Peyer's patch (tissue), 4 donors: ENCODE measurements at places on chromosomes 2 and 18. TPM values are rescaled to one million over a fixed set of nuclear protein-coding genes. Genes with fewer than 3 reads are reported as not detected.

NCKAP5 gene
- total RNA-seq, result 9.1 TPM

GRB14 gene
- total RNA-seq, result 1.7 TPM

- no peak for DNase-seq
- no peak overlapping the region for H3K27ac ChIP-seq
- H3K36me3 ChIP-seq, result no peaks in the 10 kb centered on the region
- H3K27me3 ChIP-seq, result no peaks in the 10 kb centered on the region
These were observed 59.4 kb upstream of the MSTN start for GRCh38 chr2:190121971-190122370.

DNA sequence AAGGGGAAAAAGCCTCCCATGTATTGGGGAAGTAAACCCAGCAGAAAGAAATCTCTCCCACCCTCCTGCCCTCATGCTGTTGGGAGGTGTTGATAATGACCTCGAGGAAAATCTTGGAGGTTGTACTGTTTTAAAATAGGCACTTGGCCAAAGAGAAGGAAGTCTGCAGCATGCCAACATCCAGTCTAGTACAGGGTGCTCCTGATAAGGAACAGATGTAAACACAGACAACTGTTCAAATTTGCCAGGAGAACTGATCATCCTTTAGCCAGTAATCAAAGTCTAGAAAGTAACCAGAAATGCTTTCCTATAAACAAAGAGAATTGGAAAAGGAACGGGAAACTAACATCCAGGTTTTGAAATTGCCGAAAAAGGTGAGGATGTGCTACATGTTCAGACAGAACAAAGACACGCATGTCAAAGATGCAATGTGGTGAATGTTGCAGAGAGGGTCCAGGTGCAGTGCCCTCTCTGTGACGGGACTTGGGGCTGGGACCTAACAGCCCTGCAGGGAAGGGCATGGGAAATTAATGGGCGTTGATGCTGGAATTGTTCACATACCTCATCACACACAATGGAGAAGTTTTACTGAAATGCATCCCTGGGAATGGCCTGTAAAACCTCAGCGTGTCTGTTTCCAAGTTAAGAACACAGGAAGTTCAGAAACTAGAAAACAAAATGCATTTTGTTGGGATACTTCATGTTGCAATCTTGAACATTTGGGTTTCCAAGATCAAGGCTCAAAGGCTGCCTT lies 125.7 kb upstream of the RND3 start:
- no peaks in the 10 kb centered on the region for H3K36me3 ChIP-seq
- H3K4me3 ChIP-seq, result no peak overlapping the region
- no peaks in the 10 kb centered on the region for H3K4me1 ChIP-seq
- DNase-seq, result no peak
- H3K27me3 ChIP-seq, result no peaks in the 10 kb centered on the region
- H3K27ac ChIP-seq, result no peak overlapping the region

GRCh38 chr2:130877258-130877657 lies 40.5 kb downstream of the ARHGEF4 start:
- no peaks in the 10 kb centered on the region for H3K4me1 ChIP-seq
- no peaks in the 10 kb centered on the region for H3K36me3 ChIP-seq
- peak; percentile 26 for DNase-seq
- no peaks in the 10 kb centered on the region for H3K27me3 ChIP-seq

DNA sequence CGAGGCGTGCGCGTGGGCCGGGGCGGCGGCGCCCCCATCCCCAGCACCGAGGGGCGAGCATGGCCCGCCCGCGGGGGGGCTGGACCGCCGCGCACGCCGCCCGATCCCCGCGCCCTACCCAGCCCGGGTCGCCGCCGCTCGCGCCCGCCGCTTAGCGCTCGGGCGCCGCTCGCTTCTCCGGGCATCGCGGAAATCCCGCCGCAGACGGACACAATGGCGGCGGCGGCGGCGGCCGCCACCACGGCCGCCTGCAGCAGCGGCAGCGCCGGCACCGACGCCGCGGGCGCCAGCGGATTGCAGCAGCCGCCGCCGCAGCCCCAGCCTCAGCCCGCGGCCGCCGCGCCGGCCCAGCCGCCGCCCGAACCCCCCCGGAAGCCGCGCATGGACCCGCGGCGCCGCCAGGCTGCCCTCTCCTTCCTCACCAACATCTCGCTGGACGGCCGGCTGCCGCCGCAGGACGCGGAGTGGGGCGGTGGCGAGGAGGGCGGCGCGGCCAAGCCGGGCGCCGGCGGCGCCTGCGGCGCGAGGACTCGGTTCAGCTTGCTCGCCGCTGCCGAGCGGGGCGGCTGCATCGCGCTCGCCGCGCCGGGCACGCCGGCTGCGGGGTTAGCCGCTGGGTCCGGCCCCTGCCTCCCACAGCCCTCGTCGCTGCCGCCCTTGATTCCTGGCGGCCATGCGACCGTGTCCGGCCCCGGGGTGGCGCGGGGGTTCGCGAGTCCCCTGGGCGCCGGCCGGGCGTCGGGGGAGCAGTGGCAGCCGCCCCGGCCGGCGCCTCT lies 453 bp downstream of the CABLES1 start:
- H3K27ac ChIP-seq, result peak overlapping the region; percentile 57
- H3K4me3 ChIP-seq, result peak overlapping the region; percentile 80

DNA sequence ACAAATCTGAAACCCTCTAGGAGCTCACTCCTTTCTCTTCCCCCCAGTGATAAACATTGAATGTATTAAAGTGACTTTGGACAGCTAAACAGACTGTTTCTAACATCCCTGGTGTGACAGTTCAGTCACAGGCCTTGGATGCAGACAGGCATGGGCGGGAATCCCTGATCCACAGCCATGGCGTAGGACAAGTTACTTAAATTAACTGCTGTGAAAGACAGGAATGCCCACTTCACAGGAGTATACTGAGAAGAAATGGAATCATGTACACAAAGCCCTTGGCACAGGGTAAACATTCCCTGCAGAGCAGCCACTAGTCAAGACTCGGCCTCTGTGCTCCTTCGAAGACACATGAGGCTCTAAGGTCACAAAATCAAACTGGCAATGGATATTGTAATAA lies 34.0 kb downstream of the FARSB start:
- no peaks in the 10 kb centered on the region for H3K36me3 ChIP-seq
- H3K27ac ChIP-seq, result no peak overlapping the region
- H3K27me3 ChIP-seq, result no peaks in the 10 kb centered on the region
- no peak overlapping the region for H3K4me3 ChIP-seq

DNA sequence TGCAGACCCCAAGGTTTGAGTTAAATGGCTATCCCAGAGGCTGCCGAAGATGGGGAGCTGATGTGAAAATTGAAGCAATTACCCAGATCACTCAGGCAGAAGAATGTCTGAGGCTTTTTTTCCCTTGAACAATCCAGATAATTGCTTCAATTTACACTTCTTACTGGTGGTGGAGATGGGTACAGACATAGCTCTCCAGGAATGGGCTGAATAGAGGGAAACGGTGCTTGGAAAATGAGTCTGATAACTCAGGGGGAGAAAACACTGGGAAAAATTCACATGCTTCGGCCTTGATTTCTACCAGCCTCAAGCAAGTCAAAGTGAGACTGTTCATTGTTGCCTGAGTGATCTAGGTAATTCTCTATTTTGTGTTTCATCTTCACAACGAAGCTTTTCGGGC lies 9.5 kb upstream of the KIF5C start:
- no peaks in the 10 kb centered on the region for H3K27me3 ChIP-seq
- no peak overlapping the region for H3K4me3 ChIP-seq
- H3K36me3 ChIP-seq, result no peaks in the 10 kb centered on the region
